ENCODE measurements at places on chromosomes 7 and 10. TPM values are rescaled to one million over a fixed set of nuclear protein-coding genes. Genes with fewer than 3 reads are reported as not detected.

DNA sequence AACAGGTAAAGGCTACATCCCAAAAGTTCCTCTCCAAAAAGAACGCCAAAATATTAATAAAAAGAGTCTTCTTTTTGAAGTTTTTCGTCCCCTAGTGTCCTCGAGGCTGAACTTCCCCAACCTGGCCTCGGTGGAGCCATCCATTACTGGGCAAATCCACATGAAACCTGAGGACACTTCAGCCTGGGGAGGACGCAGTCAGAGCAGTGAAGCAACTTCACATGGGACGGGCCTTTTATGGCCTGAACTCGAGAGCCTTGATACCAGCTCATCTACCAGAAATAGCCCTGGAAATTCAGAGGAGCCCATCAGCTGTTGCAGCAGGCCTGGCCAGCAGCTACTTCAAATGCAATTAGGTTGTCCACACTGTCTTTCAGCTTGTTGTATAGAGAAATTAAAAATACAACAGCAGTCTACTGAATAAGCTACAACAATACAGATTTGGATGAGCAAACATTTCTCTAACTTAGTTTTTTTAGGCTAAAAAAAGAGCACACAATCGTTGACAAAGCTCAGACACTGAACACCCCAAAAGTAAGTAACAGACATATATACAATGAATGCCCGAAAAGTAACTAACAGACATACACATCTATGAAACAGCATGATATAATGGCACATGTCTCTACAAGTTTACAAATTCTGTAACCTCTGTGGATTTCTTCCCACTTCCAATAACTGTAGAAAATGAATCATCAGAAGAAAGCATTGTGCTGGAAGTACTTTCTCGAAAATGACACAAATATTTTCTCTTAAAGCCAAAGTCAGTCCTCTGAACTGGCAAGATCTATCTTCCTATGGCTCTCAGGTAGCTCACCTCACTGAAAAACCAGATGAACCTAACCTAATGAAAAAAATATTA lies at the start of gene SVIL:
Gene SVIL, minus strand, starts transcription at position 208 of the 862 bp plus-strand sequence. CDS start 79,913 bp downstream, outside the sequence.
- no peak for DNase-seq

- DNase-seq, result no peak
Observed at GRCh38 chr10:113820507-113820906, 33.4 kb downstream of the DCLRE1A start.

GRCh38 chr7:137146012-137146455 lies 197.5 kb downstream of the PTN start:
- no peak for DNase-seq

GRCh38 chr7:36188266-36188665 lies 35.2 kb downstream of the EEPD1 start:
- no peak for DNase-seq

DNA sequence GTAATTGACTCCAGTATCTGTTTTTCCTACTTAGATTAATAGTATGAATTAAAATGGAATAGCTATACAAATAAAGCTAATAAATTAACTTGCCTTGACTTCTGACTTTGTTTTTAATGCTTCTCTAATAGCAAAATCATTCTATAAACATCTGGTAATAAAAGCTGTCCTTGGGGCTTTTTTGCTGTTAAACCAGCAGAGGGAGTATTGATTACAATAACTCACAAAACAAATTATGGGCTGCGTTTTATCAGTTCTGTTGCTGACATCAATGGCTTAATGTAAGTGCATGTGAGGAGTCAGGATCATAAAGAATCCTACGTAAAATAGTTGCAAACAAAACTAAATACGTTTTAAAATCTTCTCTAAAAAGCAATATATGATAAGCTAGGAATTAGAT lies 667.8 kb downstream of the PCDH15 start:
- no peak for DNase-seq

DNA sequence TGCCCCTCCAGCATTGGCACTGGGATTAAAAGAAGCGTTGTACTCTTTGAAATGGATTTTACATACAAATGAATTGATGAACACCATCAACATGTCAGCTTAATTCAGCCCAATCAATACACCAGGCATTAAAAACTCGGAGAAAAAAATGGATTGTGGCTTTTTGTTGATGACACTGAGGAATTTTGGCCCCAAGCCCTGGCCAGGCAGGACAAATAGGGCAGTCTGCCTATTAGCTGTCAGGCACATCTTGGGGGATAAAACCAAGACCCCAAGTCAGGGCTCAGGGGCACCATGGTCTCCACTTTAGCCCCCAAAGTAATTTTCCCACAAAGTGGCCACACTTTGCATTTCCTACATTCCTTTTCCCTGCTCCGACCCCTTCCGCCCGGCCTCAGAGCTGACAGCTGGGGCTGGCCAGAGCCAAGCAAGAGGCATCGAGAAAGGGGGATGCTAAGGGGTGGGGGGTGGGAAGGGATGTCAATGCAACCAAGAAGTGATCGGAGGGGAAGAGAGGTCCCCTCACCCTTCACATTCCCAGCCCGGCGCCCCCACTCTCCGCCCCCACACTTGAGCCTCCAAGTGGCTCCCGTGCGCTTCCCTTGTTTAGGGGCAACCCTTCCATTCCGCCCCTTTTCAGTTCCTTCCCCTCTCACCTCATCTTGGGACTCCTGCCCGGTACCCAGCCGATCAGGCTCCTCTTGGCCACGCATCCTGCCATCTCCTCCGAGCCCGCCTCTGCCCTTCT lies 711 bp downstream of the HIP1 start:
- no peak for DNase-seq

GRCh38 chr10:17984563-17984962 lies 32.8 kb downstream of the SLC39A12 start:
- no peak for DNase-seq

DNA sequence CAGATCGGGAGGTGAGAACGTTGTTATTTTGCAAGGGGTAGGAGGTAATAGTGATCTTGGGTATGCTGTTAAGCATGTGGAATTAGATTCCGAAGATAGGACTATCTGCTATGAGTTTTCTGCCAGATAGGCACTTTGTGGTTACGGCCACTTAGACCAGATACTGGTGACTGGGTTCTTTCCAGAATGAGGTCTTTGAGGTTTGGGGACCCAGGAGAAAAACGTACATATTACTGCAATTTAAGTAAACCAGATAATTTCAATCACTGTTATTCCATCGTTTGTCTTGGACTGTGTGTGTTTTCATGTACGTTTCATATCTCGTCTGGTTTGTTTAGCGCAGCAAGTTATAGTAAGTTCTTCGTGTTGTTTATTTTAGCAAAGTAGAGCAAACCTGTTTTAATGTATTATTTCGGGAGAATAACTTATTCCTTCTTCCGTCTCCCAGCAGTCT lies 312 bp downstream of the ARL4A start:
- no peak for DNase-seq

- DNase-seq, result peak; percentile 27
Observed at GRCh38 chr7:7805511-7806153, 87.2 kb upstream of the RPA3 start.

GRCh38 chr10:3034616-3035015 lies 32.7 kb upstream of the PFKP start:
- no peak for DNase-seq

DNA sequence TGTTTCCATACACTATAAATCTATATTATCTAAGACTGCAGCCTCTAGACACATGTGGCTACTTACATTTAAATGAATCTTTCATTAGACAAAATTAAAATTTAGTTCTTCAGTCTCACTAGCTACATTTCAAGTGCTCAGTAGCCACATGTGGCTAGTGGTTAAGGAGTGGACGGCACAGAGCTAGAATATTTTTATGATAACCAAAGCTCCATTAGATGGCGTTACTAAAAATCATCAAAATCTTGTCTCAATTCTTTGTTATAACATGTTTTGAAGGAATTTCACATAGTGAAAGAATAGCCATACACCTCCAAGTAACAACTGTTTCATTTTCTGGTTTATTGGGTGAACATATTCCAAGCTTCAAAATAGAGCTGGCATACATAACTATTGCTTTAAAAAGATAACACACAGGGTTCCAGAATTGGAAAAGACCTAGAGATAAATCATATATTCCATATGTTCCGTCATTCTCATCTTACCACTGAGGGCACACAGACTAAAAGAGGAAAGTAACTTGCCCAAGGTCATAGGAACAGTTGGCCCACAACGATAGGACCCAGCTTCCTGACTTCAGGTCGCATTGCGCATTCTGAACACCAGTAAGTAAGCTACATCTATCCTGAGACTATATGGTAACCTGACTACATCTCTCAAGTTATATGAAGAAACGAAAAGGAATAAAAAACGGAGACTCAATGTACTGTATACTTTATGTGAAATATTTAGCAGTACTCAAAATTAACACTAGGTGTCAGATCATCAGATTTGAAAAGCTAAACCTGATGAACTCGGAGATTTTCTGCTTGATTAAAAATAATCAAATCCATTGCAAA lies 66.6 kb downstream of the CAV1 start:
- no peak for DNase-seq

GRCh38 chr7:94630855-94631254 lies 25.1 kb downstream of the SGCE start:
- DNase-seq, result no peak

DNA sequence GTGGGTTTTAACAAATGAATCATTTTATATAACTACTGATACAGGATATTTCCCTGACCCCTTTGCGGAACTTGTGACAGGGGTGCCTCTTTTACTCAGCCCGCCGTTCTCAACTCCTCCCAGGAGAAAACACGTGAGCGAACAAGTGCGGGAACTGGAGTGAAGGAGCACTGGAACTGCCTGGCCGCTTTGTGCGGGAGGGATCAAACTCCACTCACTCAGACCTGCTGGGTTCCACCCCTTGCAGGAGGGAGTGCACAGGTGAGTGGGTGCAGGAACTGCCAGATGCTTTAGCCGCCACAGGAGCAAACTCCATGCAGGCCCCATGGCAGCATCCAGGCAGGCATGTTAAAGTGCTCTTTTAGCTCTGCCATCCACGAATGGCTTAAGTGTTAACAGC lies 513.4 kb upstream of the GRM3 start:
- DNase-seq, result no peak

DNA sequence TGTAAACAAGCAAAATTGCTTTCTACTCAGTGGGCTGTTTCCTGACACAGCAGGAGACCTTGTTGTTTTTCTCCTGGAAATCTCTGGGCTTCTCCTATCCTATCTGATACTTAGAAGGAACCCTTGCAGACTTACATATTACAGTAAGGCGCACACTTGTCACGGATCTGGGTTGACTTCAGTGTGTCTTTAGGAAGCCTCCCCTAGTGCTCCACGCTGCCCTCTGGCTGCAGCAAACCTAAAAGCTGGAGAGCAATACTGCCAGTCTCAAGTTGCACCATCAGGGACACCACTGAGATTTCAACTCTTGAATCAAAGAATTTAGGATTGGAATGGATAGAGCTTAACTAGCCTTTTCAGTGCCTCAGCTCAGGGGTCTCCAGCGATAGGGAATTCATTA lies 495.3 kb downstream of the LRMDA start:
- no peak for DNase-seq

PON3 gene
- total RNA-seq, result 0.77 TPM

SUN3 gene
- not detected for total RNA-seq

LRRD1 gene
- not detected for total RNA-seq

VPS37D gene
- 3.6 TPM for total RNA-seq
